Coronary artery (tissue), 2 donors: ENCODE measurements at places on chromosomes 4 and X.
A peak's percentile ranks its signal among the peaks of the same experiment; 100 is the strongest.

DNA sequence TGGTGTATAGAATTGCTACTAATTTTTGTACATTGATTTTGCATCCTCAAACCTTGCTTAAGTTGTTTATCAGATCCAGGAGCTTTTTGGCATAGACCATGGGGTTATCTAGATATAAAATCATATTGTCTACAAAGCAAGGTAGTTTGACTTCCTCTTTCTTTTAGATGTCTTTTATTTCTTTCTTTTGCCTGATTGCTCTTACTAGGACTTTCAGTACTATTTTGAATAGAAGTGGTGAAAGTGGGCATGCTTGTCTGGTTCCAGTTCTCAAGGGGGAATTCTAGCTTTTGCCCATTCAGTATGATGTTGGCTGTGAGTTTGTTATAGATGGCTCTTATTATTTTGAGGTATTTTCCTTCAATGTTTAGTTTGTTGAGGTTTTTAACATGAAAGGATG is 187.9 kb upstream of the LCORL start:
- no peak for DNase-seq

DNA sequence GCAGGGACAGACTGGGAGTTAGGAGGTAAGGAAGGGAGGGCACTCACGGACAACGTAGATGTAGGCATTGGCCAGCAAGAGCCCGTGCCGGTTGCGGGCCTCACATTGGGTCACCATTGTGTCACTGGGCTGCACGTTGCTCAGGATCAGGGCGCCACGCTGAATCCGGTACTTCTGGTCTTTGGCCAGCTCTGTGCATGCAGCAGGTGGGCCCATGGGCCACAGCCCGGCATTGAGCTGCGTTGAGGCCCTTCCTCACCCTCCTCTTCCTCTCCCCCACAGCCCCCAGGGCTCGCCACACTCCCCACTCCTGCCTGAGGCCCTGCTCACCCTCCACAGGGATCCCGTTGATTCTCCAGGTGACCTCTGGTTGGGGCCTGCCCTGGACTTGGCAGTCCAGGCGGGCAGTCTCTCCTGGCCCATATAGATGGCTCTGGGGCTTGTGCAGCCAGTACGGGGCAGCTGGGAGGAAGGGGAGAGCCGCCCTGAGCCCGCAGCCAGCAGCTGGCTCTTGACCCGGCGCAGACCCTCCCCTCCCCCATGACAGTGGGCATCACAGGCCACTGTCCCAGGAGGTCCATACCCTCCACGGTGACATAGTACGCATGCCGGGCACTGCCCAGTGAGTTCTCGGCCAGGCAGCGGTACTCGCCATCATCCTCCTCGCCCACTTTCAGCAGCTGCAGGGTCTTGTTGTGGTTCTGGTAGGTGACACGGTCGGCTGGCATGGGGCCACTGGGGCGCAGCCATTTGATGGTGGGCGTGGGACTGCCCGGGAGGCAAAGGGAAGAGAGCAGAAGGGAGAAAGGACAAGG is 16.3 kb downstream of the L1CAM start:
- DNase-seq = no peak

GRCh38 chr4:151939670-151940069 is 178.9 kb upstream of the GATB start:
- DNase-seq = no peak

DNA sequence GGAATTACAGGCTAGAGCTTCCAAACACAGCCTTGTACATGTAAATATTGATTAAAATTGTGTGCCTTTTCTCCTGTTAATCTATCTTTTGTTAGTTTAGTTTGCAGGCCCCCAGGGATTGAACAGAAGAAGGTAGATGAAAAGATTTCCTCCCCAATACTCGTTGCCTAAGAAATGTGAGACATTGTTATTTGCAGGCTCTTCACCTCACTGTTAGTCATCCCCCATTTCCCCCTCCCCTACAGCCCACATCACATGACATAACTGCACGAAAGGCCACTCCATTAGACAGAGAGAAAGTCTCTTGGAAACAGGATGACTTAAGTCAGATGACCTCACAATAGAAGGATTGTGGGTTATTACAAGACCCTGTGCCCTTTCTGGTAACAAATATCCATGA is 13.3 kb upstream of the MID1 start:
- DNase-seq = no peak

DNA sequence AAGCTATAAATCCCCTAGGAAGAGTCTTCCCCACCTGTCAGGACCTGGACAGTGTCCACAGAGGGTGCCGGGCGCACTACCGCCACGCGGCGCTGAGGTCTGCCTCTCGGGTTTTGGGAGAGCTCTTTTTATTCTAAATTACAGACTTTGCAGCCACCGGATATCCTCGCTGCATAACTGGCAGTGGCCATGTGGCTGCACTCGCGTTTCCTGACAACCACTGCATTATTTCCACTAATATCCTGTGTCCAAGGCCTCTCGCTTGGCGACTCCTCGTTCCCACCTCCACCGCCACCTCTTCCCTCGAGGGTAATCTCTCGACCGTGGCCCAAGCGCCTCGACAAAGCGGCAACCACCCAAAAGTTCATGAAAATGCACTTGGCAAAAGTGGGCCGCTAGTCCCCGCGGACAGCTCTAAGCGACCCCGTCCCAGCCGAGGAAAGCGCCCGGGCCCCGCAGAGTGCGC is 512 bp upstream of the TMEM131L start:
- DNase-seq = peak; percentile 87

- no peak for DNase-seq
Measured at GRCh38 chrX:43939187-43939926, 33.8 kb downstream of the NDP start.

GRCh38 chrX:10415306-10416001 is 204.9 kb downstream of the MID1 start:
- no peak for DNase-seq

GRCh38 chrX:130110379-130111219 is at the start of gene ELF4:
Gene ELF4 (minus strand): TSS chrX:130110497. CDS start chrX:130081330, 29,167 bp downstream.
- DNase-seq = no peak

- DNase-seq = no peak
Measured at GRCh38 chrX:68490644-68491043, 8.2 kb upstream of the YIPF6 start.

DNA sequence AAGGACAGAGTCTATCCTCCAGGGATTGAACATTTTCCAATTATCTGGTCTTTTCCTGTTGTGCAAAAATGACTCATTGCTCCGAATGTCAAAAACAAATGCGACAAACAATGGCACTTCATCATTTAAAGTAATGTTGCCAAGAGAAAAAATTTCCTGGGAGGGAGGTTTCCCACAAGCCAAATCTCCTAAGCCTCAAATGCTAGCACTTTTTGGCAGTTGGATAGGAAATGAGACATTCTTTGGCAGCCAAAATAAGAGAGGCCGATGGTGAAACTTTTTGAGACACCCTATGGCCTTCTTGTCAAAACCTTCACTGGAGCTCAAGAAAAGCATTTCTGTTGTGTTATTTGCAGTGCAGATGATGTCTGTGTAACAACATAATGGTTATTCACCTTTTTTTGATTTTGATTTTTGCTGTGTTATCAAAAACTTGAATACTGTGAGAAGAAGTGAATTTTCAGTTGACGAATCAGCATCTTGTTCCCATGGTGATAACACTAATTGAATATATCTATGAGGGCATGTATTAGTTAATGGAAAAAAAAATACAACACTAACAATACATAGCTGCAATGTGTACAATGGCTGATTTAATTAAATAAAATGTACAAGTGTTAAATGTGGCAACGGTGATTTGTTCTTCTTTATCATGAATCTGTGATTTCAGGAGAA is 333.8 kb downstream of the ANK2 start:
- no peak for DNase-seq

- no peak for DNase-seq
Measured at GRCh38 chrX:10008483-10009056, 41.4 kb downstream of the CLDN34 start.

GRCh38 chr4:15149839-15150592 is 147.7 kb downstream of the CPEB2 start:
- DNase-seq = peak; percentile 78

DNA sequence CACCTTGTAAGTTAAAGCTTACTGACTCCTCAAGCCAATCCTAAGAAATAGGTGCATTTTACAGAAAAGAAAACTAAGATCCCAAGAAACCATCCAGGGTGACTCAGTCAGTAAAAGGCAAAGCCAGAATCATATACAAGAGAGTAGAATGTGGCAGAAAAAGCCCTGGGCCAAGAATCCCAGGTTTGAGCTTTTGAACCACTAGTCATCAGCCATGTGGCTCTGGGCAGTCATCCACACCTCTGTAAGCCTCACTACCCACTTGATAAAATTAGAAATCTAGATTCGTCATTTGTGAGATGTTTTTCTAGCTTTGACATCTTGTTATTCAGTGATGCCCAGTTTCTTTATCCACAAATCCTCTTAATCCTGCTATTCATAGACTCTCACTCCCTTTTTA is 122.2 kb upstream of the PDE5A start:
- no peak for DNase-seq

GRCh38 chrX:10577853-10578252 is 42.5 kb downstream of the MID1 start:
- DNase-seq = no peak

DNA sequence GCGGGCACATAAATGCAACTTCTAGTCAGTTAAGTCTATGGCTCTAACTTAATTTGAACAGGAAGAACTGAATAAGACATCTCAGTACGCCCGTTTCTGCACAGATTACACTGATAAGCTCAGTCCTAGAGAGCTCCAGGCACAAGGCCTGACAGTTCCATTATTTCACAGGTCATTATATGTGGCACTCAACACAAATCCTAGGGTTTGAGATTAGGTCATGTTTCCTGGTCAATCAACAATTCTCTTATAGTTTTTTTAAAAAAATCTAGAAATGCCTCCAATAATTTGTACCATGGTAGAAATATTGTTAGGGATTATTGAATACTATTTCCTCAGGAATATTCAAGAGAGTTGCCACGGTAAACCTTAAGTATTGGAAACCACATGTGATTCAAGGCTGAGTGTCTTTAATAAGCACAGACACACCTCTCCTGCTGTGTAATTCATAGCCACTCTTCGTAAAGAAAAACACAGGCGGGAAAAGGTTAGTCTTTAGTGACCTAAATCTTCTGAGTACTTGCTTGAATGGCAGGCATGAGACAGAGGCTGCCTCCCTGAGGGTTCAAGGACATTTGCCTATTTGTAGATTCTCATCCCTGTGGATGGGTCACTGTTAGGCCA is 342.9 kb upstream of the ADGRL3 start:
- no peak for DNase-seq

DNA sequence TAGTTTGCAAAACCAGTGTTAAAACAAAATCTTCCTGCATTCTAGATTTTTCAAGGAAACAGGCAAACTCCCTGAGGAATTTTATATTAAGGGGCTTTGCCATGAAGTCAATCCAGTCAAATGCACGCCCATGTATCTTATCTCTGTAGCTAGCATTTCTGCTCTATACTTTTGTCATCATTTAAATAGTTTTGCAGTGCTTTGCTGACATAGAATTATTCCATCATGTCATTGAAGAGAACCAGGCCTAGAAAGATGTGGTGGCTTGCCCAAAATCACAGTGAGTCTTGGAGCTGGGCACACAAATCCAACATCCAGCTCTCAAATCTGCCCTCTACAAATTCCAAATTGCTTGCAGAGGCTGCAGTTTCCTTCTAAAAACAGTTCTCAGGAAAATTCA is 66.7 kb upstream of the LNX1 start:
- DNase-seq = no peak

DNA sequence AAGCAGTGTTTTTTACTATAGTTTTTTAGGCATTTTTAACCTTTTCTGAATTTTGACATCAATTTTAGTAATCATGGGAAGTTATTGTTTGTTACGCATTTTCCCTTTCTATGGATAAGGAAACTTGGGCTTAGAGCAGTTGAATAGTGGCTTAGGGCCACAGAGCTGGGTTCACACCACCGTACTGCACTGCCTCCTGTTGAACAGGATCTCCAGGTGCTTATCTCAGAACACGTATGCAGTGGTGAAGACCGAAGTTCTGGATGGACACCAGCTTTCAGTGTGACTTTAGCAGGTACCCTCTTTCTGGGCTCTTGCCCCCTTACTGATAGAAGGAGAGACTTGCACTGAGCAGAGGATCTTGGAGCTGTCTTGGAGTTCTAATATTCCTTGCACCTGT is 137.6 kb downstream of the PTTG2 start:
- DNase-seq = no peak

DNA sequence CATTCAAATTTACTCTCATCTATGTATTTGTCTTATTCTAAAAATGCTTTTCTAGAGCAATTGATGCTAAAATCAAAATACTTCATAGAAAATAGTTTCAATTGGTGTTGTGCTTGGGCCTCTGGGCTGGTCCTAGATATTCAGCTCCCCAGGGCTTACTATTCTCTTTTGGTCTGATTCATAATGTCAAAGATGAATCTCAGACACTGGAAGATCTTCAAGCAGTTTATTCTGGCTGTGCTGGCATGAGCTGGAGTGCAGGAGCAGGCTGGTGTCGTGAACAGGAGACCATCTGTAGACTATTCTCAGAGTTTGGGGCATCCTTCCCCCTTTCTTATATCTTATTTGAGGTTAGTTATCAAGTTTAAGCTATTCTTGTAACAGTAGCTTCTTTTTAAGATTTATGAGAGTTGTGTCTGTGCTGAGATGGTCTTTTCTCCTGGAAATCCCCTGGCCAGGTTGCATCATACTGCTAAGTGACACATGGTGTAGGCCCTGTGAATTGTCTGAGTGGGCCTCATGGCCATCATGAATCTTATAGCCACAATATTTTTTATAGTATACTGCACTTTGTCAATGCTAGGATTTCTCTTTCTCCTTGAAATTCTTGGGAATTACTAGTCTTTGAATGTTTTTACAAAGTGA is 1624.0 kb upstream of the IGFBP7 start:
- no peak for DNase-seq

- no peak for DNase-seq
Measured at GRCh38 chr4:3112201-3112600, 37.7 kb downstream of the HTT start.

- no peak for DNase-seq
Measured at GRCh38 chr4:69576251-69576877, 63.1 kb downstream of the UGT2A2 start.

- DNase-seq = no peak
Measured at GRCh38 chrX:23435575-23435974, 100.9 kb downstream of the PTCHD1 start.
